ENCODE measurements at places on chromosomes 4 and X. TPM values are rescaled to one million over a fixed set of nuclear protein-coding genes. Genes with fewer than 3 reads are reported as not detected.

The CT45A5 gene
- total RNA-seq = not detected

GRCh38 chr4:142925161-142925560 lies 79.1 kb upstream of the INPP4B start:
- no peaks in the 10 kb centered on the region for H3K27me3 ChIP-seq
- H3K4me1 ChIP-seq = no peaks in the 10 kb centered on the region
- no peak overlapping the region for H3K4me3 ChIP-seq
- H3K36me3 ChIP-seq = no peaks in the 10 kb centered on the region
- no peak overlapping the region for H3K27ac ChIP-seq
- no peak for DNase-seq

DNA sequence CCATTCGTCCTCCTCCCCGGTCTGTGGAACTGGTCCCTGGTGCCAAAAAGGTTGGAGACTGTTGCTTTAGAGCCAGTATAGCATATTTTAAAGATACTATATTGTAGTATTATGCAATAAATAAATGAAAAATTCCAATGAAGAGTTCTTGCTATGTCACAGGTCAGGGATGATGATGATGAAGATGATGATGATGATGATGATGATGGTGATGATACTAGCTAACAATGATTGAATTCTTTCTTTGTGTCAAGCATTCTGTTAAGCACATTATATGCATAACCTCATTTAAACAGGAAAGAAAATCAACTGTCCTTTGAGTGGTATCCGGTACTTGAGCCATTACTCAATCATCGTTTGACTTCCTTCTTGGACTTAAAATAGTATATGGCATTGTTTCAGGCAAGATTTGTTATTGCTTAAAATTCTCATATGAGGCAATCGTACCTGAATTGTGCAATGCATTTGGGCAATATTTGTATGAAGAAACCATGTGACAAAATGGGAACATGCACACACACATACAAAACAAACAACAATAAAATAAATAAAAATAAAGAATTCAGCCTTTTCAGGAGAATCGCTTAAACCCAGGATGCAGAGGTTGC lies 22.8 kb upstream of the TLR2 start:
- DNase-seq = no peak
- H3K27ac ChIP-seq = no peak overlapping the region
- no peaks in the 10 kb centered on the region for H3K4me1 ChIP-seq

DNA sequence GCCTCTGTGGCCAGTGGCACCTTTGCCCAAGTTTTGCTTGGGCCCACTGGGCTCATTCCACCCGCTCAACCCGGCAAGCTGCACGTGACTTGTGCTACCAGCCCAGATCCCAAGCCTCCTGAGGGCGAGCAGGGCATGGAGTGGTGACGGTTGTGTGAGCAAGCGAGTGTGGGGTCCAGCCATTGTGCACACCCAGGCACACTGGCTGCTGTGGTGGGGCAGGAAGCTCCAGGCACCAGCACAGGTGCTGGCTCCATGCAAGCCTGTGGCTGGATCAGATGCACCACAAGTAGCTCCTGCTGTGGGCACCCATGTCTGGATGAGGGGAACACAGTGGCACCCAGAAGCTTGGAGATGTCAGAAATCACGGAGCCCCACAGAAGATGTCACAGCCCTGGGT lies 557.0 kb upstream of the GNPDA2 start:
- H3K4me1 ChIP-seq = no peaks in the 10 kb centered on the region
- no peaks in the 10 kb centered on the region for H3K36me3 ChIP-seq
- no peak overlapping the region for H3K4me3 ChIP-seq
- no peak overlapping the region for H3K27ac ChIP-seq

DNA sequence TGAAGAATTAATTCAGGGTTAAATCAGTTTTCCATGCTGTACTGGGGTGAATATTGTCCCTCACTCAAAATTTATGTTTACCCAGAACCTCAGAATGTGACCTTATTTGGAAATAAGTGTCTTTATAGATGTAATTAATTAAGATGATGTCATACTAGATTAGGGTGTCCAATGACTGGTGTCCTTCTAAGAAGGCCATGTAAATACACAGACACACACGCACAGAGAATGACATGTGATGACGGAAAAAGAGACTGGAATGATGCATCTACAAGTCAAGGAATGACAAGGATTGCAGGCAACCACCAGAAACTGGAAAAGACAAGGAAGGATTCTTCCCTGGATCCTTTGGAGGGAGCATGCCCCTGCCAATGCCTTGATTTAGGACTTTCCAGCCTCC lies 84.6 kb upstream of the GPR34 start:
- H3K4me3 ChIP-seq = no peak overlapping the region
- no peak overlapping the region for H3K27ac ChIP-seq
- H3K27me3 ChIP-seq = no peaks in the 10 kb centered on the region
- DNase-seq = no peak
- no peaks in the 10 kb centered on the region for H3K4me1 ChIP-seq

The COX7B2 gene
- total RNA-seq = not detected

The PABPC4L gene
- total RNA-seq = 0.24 TPM

GRCh38 chrX:123475068-123475724 lies 257.7 kb downstream of the THOC2 start:
- DNase-seq = no peak
- no peaks in the 10 kb centered on the region for H3K4me1 ChIP-seq
